Activated CD4-positive, alpha-beta T cell treated with anti-CD3 and anti-CD28 coated beads for 36 hours (primary cell): ENCODE measurements at places on chromosomes 11 and 22. TPM values are rescaled to one million over a fixed set of nuclear protein-coding genes. Genes with fewer than 3 reads are reported as not detected.

DNA sequence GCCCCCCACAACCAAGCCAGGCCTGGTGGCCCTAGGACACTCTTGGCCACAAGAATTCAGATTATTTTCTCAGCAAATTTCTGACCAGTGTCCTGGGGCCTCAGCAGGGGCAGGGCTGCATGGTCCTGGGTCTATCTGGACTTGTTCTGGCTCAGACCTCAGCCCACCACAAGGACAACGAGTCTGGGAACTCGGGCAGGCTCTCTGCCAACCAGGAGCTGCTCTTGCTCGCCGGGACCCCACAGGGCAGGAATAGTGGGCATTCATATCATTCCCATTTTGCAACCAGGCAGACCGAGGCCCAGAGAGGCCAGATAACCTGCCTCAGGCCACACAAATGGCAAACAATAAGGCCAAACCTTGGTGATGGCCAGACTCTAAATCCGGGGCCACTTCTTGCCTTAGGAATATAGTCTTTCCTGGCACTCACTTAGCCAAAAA, 75.4 kb upstream of the WNT7B start:
- peak; percentile 6 for DNase-seq

DNA sequence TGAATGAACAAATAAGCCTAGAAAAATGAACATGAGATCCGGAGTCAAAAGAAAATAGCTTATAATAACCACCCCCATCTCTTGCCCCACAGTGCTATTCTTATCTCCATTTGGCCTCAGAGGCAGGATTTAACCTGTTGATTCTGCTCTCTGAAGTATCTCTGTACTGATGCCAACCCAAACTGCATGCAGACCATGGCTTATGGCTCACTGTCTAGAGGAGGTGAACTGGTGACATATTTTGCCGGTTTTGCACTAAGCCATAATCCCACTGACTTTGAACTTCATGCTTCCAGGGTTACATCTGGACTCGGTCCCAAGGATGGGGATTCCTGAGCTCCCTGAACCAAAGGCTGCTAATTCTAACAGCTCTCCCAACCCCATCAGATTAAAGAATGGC, 397.1 kb downstream of the TENM4 start:
- DNase-seq: no peak

Gene KLHL35
- total RNA-seq: 0.62 TPM

- DNase-seq: no peak
Observed at GRCh38 chr11:47617417-47617809, 23.2 kb upstream of the C1QTNF4 start.

GRCh38 chr11:27471589-27472397, 797 bp downstream of the LGR4 start:
- DNase-seq: peak; percentile 35

GRCh38 chr22:20918663-20919218, 1.5 kb downstream of the CRKL start:
- peak; percentile 24 for DNase-seq

DNA sequence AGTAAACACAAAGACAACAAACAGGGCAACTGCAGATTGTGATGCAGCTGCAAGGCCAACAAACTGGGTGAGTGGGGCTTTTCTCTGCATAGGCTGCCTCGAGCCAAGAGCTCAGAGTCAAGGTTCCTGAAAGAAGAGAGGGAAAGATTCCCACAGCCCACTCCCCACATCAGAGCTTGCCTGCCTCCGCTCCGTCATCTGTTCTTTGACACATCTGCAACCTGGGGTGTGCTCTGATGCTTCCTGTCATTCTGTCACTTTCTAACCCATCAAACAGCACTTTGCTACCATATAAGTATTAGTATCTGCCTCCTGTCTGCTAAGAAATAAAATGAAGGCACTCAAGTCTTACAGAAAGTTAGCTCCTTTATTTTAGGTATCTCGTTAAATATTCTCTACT, 46.9 kb downstream of the C22orf31 start:
- DNase-seq: no peak

DNA sequence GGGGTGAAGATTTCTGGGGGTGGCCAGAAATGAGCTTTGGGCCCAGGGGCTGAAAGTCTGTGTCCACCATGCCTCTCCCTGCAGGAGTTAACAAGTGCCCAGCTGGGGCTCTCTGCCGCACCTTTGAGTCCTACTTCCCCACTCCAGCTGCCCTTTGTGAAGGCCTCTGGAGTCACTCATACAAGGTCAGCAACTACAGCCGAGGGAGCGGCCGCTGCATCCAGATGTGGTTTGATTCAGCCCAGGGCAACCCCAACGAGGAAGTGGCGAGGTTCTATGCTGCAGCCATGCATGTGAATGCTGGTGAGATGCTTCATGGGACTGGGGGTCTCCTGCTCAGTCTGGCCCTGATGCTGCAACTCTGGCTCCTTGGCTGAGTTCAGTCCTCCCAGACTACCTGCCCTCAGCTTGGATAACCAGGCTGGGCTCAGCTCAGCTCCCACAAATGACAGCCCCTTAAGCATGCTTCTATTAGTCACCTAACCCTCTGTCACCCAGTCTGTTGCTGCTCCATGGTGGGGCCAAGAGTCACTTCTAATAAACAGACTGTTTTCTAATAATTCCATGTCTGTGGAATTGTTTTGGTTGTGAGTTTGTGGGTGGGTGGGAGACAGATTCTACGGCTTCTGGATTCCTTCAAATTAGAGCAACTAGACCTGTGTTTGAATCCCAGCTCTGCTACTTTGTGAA, 3.0 kb upstream of the INPPL1 start:
- no peak for DNase-seq

DNA sequence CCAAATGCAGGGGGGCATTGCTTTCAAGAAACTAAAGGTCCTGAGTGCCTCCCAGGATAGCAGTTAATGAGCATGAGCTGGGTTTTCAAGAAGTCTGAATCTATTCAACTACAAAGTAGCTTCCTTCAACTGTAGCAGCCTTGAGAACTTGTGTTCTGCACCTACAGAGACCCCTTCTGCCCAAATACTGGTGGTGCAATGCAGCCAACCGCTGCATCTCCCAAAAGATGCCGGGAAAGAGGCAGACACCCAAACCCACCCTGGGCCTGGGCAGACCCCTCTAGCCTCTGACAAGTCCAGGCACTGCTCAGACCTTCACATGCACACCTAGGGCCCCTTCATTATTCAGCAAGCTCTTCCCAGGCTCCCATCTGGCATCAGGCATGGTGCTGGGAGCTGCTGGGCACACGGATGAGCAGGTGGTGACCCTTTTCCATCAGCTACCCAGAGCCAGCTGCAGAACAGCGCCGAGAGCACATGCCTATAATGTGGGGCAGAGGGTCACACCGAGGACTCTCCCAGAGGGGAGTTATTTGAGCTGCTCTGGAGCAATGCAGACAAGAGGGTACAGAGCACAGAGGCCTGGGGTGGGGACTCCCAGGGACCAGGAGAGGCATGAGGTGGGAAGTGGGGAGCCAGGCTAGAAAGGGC, 44.9 kb upstream of the ETS1 start:
- DNase-seq: peak; percentile 74

DNA sequence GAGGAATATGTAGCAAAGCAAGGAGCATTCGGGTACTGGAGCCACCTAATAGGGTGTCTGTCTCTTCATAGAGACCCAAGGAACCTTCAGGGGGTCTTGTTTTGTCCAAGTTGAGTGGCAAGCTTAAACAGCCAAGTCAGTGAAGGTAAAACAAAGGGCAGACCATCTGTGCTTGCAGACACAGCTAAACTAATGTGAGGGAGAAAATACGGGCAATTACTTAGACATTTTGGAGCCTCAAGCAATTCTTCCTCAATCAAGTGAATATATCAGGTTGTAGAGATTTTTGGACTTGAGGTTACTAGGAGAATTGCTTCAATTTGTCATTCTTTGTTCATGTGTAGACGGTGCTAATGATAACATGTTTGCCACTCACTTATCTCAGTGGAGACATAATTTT, 148.2 kb upstream of the ARHGAP20 start:
- no peak for DNase-seq

Gene MRGPRE
- not detected for total RNA-seq

GRCh38 chr11:92911478-92911877, 58.0 kb upstream of the MTNR1B start:
- no peak for DNase-seq

- peak; percentile 14 for DNase-seq
Observed at GRCh38 chr22:42680648-42681047, 31.5 kb upstream of the CYB5R3 start.
